ENCODE measurements at places on chromosomes 12 and 14.

DNA sequence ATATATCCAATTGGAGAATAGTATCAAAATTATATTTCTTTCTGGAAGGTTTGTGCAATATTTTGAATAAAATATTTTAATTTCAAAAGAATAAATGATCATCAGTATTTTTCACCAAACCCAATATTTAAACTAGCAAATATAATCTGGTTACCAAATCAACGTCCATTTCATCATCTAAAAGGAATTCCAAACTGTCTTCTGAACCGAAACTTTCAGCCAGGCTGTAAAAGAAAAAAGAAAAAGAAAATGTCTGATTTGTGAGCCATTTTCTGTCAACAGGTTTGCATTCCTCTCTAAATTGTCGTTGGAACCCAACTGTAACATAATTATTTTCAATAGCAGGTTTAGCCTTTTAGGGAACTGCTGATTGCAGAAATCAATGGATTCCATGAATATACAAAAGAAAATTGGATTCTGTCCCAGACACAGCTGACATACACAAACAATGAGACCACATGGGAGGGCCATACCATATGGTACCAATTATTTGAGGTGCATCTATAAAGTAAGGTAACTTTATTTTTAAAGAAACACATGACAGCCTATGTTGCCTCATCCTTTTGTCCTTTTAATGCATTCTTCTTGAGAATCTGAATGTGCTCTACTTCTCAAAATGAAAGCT, 22.7 kb downstream of the SNRPF start:
- no peak for DNase-seq

DNA sequence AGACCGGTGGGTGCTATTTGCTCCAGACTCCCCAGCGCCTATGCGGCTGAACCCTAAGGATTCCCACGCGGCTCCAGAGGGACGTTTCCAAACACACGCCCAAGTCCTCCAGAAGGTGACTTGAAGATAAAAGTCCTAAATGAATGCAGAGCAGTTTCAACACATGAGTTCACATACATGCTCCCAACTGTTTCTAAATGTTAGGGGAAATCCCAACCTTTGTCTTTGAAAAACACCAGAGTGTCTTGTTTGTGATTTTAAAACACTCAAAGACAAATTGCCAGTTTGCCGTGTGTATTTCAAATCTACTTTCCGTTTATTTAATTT, 252.9 kb upstream of the SFSWAP start:
- DNase-seq: no peak

GRCh38 chr14:83483063-83483462, 1949.4 kb upstream of the SEL1L start:
- no peak for DNase-seq

DNA sequence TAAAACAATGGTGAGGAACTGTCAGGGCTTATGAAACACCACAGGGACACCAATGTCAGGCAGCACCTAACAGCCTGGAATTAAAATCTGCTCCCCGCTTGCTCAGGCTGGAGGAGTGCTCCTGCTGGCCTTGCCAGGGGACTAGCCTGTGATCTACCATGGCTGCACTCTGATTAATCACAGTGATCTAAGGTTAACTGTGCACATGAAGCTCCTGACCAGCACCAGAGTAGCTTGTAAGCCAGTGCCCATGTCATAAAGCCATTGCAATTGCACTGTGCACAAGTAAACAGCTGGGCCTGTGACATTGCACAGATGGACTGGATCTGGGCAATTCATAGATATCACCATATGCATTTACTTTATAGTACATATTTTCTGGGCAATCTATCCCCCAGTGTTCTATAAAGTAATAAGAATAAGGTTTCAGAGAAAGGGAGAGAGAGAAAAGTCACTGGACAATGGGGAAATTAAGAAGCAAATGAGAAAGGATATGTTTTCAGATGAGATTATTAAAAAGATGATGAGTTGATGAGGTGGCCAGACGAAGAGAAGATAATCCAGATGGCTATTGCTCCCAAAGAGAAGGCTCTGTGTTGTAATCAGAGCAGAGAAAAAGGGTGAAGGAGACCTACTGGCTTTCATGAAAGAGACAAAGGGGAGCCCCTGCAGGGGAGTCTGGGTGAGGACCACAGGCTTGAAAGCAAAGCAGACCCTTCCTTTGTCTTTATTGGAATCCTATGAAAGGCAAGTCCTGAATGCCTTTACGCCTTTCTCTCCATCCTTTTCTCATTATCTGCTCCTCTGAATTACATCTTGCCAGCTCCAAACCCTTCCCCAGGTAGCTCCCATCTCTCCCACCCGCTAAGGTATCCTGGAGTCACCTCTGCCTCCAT, 145.8 kb downstream of the SLC38A6 start:
- DNase-seq: no peak

GRCh38 chr14:75459099-75459741, 31.4 kb downstream of the JDP2 start:
- no peak for DNase-seq

DNA sequence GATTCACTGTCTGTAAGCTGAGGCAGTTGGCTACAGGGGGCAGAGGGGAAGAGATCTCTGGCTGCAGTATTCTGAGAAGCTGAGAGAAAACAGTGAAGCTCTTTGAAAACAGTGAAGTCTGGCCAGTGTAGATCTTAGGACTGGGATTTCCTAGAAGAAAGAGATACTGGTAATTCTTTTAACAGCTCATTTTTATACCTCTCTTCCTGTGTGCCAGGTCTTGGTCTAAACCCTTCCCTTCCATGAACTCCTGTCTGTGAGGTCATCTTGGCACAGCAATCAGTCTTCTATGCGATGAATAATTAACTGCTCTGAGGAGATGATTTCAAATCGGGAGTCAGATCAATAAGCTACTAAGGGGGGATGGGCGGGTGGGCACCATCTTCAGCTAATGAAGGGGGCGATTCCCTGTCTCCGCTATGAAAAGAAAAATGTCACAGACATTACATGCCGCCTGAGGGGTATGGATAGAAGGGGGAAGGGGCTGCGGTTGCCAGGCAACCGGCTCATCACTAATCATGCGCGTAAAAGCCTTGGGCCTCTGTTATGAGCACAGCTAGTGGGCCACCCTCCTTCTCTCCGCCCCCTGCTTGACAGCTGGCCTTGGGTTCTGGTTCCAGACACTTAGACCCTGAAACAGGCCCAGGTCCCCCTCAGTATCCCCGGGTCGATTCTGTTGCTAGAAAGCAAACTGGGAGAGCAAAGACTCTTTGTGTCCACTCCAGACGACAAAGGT, 75.3 kb upstream of the CEP83 start:
- DNase-seq: no peak

DNA sequence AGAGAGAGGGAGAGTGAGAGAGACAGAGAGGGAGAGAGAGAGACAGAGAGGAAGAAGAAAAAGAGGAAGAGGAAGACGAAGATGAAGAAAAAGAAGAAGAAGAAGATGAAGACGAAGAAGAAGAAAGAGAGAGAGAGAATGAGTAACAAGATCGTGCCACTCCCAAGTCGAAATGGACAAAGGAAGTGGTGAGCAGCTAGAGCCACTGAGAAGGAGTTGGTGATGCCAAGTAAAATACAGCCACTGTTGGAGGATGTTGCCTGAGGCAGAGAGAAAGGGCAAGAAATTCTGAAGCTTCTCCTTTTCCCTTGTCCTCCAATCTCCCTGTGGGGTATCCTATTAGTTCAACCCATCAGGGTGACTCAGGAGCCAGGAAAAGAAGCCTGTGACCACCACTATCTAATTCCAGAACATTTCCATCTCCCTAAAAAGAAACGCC, 12.5 kb upstream of the ANAPC5 start:
- no peak for DNase-seq

GRCh38 chr12:3989218-3989550, 116.0 kb upstream of the PARP11 start:
- peak; percentile 32 for DNase-seq

DNA sequence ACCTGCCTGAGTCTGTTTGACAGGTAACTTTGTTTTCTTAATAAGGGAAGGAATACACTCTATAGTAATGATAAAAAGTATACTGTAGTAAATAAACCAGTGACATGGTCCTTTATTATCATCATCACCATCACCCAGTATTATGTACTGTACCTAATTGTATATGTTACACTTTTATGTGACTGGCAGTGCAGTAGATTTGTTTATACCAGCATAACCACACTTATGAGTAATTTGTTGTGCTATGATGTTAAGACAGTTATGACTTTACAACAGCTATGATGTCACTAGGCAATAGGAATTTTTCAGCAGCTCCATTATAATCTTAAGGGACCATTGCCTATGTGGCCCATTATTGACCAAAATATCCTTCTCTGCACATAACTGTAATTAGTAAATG, 155.0 kb downstream of the NUBPL start:
- no peak for DNase-seq

DNA sequence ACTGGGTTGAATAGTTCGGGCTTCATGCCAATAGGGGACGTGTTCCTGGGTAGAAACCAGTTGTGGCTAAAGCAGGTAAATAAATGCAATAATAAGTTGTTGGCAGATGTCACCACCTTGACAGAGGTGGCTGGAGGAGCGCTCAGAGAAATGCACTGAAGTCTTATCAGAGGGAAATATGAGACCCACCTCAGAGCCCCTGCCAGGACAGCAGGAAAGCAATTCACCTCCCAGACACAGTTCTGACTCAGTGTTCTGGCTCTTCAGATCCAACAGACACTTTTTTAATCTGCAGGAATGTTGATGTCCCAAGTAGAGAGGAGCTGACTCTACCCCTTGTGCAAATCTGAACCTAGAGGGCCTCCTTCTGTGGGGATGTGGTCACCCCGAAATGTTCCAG, 687.1 kb upstream of the FBXO33 start:
- DNase-seq: no peak

DNA sequence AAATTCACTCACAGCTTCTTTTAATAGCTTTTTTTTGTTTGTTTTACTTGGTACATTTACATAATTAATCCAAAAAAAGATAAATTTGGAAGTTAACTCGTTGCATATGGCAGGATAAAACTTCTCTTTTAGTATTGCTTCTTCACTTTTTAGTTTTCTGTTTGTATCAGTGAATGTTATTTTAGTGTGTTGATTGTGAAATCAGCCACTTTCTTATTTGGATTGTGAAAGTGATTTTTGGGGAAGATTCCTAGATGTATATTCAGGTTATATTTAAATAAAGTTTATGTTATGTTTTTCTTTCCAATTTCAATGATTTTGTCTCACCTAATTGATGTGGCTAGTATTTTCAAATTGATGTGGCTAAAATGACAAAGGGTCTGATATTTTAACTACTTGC, 693.9 kb upstream of the MGAT4C start:
- DNase-seq: no peak

- no peak for DNase-seq
Observed at GRCh38 chr14:41297576-41298327, 308.9 kb upstream of the LRFN5 start.

DNA sequence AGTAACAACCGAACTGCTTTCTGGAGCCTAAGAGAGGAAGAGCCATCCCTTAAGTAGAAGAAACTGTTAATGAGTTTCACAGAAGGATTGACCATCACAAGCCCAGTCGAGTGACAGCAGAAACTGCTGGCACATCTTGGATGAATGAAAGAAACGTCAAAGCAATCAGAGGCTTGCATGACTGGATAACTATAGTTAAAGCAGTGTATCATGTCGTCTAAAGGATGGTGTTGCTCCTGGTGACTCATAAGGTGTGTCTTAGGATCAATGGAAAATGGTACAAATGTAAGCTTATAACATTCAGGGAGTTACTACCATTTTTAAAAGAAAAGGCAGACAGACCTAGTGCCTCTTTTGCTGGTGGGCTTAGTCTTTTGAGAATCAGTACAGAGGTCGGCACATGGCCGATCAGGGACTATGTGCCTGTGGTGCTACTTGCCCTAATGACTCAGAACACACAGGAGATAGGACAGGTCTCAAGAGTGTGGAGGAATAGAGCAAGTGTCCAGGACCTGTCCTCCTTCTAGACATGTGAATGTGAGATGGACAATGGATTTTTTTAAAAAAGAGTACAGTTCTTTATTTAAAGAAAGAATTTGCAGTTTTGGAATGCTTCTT, 55.7 kb downstream of the TMX1 start:
- no peak for DNase-seq

DNA sequence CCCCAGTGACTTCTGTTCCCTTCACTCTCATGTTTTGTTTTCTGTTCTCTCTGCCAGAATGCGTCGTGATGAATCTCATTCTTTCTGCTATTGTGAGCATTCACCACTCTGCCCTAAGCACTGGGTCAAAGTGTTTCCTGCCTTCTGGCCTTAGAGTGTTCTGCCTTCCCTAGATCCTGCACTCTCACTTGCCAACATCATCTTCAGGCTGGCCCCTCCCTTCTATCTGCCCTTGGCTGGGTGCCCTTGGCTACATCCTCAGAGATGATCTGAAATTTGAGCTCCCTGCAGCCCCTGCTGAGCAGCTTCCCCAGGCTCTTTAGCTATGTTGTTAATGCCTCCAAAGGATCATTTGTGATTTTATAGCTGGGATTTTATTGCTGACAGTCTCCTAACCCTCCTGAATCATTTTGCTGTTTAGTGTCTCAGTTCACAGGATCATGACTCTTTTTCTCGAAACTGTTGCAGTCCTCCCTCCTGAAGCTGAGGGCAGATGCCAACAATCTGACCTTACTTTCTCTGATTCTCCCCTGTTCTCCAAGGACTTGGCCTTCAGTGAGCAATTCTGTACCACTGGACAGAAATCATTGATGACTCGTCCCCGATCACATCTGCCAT, 4.5 kb downstream of the DHRS2 start:
- no peak for DNase-seq

DNA sequence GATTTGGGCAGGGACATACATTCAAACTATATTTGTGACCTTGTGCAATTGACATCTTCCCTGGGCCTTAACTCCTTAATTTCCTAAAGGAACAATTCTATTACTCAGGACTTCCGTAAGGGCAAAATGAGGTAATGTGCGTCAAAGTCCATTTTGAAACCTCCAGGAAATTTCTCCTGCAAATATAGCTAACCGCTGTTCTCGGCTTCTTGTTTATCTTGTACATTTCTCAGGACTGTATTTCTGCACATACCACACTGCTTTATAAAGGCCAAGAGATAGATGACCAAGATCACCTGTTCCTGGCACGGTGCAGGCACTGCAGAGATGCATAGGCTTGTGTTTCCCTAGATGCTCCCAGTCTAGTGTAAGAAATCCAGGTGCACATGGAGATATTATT, 1009.4 kb downstream of the BCL11B start:
- DNase-seq: no peak

- no peak for DNase-seq
Observed at GRCh38 chr12:109115758-109116610, at the start of gene ACACB. Gene ACACB, plus strand, starts transcription at chr12:109116587. Its CDS starts 22,819 bp downstream, at chr12:109139406.

DNA sequence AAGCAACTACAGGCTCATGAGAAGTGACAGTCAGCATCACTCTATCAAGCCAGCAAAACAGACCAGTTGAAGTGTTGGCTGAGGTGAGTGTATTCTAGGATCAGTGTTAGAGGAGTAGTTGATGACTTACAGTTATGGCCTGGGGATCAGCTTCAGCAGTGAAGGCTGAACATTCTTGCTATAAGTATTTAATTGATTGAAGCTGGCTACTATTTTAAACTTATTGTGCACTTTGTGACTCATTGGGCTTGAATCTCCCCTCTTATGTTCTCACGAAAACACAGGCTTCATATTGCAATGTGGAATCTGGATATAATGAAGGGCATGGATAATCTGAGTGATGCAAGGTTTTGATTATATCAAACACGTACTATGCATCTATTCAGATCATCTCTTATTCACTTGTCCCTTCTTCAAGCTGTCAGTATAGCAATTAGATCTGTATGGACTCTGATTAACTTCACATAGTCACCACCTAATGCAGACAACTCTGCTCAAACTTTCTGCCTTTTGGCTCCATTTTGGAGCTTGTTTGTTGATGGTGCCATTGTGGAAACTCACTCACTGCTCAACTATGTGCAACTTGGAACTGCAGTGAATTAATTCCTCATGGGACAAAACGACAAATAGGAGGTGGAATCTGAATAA, 309.2 kb downstream of the SLC16A7 start:
- no peak for DNase-seq
